Activated naive CD8-positive, alpha-beta T cell treated with anti-CD3 and anti-CD28 coated beads, Interleukin-2, amount 10 ng/mL, durations not matched to agents 7 days and 5 days (primary cell): ENCODE measurements at places on chromosomes 13 and 19. TPM values are rescaled to one million over a fixed set of nuclear protein-coding genes. Genes with fewer than 3 reads are reported as not detected.

DNA sequence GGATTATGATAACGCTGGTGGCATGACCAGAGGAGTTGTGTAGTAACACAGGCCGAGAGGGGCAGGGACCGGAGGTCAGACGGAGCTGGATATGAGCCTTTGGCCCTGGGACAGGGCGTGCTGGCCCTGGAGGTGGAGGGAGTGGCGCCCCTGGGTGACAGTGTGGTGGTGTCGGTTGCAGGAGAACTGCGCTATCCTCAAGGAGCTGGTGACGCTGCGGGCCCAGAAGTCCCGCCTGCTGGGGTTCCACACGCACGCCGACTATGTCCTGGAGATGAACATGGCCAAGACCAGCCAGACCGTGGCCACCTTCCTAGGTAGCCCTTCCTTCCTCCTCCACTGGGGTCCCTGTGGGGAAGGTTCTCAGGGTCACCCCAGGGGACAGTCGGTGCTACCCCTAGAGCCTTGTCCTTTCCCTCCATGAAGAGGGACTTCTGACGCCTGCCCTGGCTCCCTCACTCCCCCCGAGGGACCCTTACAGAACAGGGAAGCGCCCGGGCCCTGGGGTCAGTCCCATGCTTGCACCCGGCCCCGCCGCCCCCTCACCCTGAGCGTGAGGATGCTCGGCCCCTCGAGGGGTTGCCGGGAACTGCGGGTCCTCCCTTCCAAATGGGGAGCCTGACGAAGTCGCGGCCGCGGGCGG lies 12.8 kb upstream of the ZNF554 start:
- DNase-seq, result no peak
- peaks cover 8% of the 10 kb centered on the region for H3K36me3 ChIP-seq
- no peaks in the 10 kb centered on the region for H3K27me3 ChIP-seq
- H3K4me3 ChIP-seq, result no peak overlapping the region

GRCh38 chr19:33467851-33468250 lies 53.7 kb downstream of the PEPD start:
- H3K4me3 ChIP-seq, result no peak overlapping the region
- no peak for DNase-seq
- H3K27me3 ChIP-seq, result no peaks in the 10 kb centered on the region
- H3K36me3 ChIP-seq, result no peaks in the 10 kb centered on the region

Gene C1QTNF9
- total RNA-seq, result not detected

DNA sequence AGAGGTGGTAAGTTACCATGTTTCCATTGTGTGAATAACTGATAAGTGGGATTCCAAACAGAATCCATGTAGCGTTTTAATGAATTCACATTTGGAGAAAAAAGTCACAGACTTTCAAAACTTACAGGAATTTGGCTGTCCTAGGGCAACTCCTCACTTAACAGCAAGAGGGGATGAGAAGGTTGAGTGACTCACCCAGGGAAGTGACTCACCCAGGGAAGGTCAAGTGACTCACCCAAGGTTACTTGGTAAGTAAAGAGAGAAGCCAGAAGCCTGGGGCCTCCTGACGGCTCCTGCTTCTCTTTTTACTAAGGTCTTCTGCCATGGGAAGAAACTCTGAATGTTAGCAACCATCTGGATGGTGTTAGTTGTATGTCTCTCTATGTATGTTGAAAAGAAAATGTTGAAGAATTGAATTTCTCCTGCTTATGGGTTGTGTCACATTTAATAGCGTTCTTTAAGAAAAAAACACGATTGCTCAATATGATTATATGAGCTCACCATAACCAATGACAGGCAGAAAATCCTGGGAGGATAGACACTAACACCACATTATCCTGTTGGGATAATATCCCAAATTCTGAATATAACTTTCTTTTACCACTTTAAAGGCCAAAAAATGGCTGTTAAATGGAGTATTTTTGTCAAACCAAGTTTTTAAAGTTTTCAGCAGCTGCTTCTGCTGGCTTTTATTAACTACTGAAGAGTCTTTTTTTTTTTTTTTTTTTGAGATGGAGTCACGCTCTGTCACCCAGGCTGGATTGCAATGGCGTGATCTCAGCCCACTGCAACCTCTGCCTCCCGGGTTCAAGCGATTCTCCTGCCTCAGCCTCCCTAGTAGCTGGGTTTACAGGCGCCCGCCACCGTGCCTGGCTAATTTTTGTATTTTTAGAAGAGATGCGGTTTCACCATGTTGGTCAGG lies 195.6 kb downstream of the GGACT start:
- H3K27ac ChIP-seq, result peak overlapping the region; percentile 47
- peak overlapping the region; percentile 16 for H3K4me3 ChIP-seq
- peak; percentile 31 for DNase-seq
- peaks cover 3% of the 10 kb centered on the region for H3K36me3 ChIP-seq
- H3K4me1 ChIP-seq, result peaks cover 21% of the 10 kb centered on the region
- no peaks in the 10 kb centered on the region for H3K27me3 ChIP-seq

- peaks cover 18% of the 10 kb centered on the region for H3K36me3 ChIP-seq
- H3K27ac ChIP-seq, result no peak overlapping the region
- H3K4me1 ChIP-seq, result peaks cover 28% of the 10 kb centered on the region
- H3K4me3 ChIP-seq, result no peak overlapping the region
Observed at GRCh38 chr19:58351558-58351878, 1.8 kb downstream of the A1BG start.

- peaks cover 2% of the 10 kb centered on the region for H3K27me3 ChIP-seq
- peaks cover 2% of the 10 kb centered on the region for H3K36me3 ChIP-seq
Observed at GRCh38 chr19:5501907-5502306, 46.7 kb downstream of the ZNRF4 start.

DNA sequence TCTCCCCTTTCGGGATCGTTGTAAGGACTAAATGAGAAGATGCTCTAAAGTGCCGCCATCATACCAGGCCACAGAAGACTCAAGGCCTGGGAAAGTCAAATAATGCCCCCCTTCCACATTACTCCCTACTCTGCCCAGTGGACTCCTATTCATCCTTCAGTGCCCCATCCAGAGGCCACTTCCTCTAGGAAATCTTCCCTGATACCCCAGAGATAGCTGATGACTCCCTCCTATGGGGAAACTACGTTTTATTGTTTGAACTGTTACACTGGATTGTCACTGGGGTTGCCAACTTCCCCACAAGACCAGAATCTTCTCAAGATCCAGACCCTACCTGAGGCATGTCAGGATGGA lies 14.2 kb downstream of the MEIS3 start:
- H3K36me3 ChIP-seq, result no peaks in the 10 kb centered on the region
- peaks cover 24% of the 10 kb centered on the region for H3K27me3 ChIP-seq
- no peak overlapping the region for H3K4me3 ChIP-seq
- no peak overlapping the region for H3K27ac ChIP-seq
- H3K4me1 ChIP-seq, result peaks cover 1% of the 10 kb centered on the region

GRCh38 chr13:22866221-22866620 lies 314.6 kb upstream of the SGCG start:
- H3K27ac ChIP-seq, result no peak overlapping the region
- H3K36me3 ChIP-seq, result no peaks in the 10 kb centered on the region
- no peaks in the 10 kb centered on the region for H3K4me1 ChIP-seq
- H3K27me3 ChIP-seq, result peaks cover under 1% of the 10 kb centered on the region

- no peak overlapping the region for H3K4me3 ChIP-seq
- no peaks in the 10 kb centered on the region for H3K27me3 ChIP-seq
- no peaks in the 10 kb centered on the region for H3K36me3 ChIP-seq
- no peak overlapping the region for H3K27ac ChIP-seq
- no peak for DNase-seq
Observed at GRCh38 chr13:85549819-85550218, 249.4 kb downstream of the SLITRK6 start.

GRCh38 chr13:67620665-67621064 lies 390.5 kb upstream of the PCDH9 start:
- H3K27me3 ChIP-seq, result no peaks in the 10 kb centered on the region
- no peak for DNase-seq
- no peaks in the 10 kb centered on the region for H3K36me3 ChIP-seq
- no peaks in the 10 kb centered on the region for H3K4me1 ChIP-seq
- H3K4me3 ChIP-seq, result no peak overlapping the region

Gene GMIP
- 128 TPM for total RNA-seq

Gene MEIOSIN
- total RNA-seq, result not detected
